Stromal cell of bone marrow (primary cell): ENCODE measurements at places on chromosomes 12 and 14.

DNA sequence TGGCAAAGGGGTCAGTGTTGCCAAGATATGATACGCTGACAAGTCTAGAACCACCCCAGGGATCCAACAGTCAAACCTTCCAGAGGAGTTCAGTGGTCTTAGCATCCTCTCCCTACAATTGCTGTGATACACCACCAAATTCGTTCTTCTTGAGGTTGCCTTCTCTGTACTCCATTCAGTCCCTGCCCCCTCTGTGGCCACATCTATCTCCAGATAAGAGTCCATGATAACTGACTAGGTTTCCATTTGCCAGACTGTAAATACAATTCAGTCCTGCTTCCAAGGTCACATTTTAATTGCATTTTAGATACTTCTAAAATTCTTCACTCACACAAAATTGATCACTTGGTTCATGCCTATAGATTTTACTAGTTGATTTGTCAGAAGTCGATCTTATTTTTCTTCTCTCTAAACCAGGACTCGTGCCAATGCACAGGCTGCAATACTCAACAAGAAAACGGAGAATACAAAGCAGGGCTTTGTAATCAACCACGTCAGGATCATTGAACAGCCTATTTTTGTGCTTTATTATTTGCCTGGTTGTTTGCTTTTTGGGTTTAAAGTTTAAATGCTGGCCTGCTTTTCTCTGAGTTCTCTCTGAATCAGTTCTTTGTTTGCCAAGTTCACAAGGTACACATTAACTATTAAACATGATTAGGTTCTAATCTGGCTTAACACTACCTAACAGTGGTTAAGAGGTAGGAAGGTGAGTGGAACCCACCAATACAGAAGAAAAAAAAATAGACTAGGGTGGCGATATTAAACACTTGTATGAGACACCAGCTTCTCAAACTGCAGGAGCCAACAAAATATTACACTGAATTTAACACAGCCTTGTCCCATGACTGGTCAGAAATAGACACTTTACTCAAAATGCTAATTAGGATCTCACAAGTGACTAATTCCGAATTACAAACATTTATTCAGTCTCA, 5.3 kb upstream of the TSPAN8 start:
- DNase-seq: no peak

GRCh38 chr14:35986219-35986573, 160.1 kb downstream of the BRMS1L start:
- DNase-seq: no peak

DNA sequence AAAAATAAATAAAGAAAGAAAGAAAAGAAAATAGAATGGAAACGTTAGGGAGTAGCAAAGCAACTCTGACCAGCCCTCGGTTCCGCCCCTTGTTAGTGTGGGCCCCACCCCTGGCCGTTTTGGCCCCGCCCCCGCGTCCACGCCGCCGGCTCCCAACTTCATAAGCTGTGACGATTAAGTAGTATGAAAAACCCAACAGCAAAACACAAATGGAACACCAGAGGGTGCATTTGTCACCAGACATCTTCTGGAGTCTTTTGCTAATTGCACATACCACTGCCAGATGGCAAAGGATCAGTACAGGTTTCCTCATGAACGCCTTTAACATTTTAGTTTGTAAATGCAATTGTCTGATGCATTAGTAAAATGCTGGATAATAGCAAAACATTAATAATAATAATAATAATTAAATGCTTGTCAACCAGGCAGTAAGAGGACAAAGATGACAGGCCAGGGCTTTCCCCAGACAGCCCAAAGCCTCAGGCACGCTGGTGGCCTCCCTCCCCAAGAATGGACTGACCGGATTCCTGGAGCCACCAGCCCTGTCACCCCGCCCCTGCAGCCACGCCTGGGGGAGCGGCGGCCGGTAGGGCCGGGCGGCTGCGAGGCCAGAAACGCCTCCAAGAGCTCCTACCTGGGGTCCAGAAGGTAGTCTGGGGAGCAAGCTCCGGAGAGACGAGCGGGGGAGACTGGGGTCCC, 23.6 kb downstream of the HSP90AA1 start:
- DNase-seq: peak; percentile 83

DNA sequence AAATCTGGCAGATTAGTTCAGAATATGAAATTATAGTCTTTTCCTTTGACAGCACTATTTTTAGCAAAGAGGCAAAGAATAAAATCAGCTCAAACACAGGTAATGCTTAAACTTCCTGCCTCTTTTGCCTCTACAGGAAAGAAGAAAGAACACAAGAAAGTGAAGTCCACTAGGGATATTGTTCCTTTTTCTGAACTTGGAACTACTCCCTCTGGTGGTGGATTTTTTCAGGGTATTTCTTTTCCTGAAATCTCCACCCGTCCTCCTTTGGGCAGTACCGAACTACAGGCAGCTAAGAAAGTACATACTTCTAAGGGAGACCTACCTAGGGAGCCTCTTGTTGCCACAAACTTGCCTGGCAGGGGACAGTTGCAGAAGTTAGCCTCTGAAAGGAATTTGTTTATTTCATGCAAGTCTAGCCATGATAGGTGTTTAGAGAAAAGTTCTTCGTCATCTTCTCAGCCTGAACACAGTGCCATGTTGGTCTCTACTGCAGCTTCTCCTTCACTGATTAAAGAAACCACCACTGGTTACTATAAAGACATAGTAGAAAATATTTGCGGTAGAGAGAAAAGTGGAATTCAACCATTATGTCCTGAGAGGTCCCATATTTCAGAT, 17.4 kb downstream of the TMPO start:
- no peak for DNase-seq

GRCh38 chr12:53452159-53453077, 516 bp downstream of the PCBP2 start:
- DNase-seq: peak; percentile 73

DNA sequence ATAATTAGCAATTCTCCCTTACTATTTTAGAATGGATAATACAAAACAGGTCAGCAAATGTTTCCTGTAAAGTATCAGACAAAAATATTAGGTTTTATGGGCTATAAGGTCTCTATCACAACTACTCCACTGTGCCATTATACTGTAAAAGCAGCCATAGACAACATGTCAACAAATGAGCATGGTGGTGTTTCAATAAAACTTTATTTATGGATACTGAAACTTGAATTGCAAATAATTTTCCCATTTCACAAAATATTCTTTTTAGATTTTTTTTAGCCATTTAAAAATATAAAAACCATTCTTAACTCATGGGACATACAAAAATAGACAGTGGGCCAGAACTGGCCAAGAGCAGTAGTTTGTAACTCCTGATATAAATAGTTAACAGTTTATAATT, 15.4 kb downstream of the RECQL start:
- DNase-seq: no peak

- no peak for DNase-seq
Measured at GRCh38 chr12:57759360-57759980, 4.6 kb downstream of the MARCHF9 start.

DNA sequence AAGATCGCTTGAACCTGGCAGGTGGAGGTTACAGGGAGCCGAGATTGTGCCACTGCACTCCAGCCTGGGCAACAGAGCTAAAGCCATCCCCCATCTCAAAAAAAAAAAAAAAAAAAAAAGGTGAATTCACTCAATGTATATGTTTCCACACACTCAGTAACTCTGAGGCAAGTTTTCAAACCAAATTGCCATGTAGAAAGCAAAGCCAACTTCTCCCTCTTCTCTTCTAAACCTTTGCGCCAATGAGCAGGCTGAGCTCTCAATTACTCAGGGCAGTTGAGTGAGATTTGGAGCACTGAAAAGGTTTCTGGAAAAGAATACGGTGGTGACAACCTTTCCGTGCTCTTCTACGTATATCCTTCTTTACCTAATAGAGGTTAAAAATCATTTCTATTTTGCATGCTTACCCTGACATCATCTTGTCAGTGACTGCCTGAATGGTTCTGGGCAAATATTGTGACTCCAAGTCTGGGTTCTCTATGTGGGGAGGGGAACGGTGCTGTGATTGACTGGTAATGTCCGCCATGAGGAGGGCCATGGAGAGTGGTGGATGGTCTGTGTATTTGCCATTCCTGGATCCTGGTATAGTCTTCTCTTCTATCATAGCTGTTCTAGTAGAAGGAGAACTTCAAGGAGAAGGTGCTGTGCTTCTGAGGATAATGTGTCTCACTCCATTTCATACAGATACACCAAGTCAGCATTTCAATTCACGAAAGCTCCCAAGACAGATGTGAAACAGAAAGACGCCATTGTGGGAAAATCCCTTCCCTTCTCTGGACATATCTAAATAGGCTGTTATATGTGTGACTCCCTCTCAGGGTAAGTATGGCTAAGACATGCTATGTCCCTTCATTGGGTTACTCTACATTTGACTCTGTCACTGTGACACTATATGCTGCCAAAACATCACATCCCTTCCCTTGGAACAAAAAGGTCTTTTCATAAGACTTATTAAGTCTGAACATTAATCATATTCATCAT, 46.2 kb upstream of the MED13L start:
- DNase-seq: no peak

GRCh38 chr12:107990325-107990724, 138.8 kb upstream of the WSCD2 start:
- no peak for DNase-seq

- no peak for DNase-seq
Measured at GRCh38 chr12:67202011-67202677, 67.0 kb upstream of the CAND1 start.

DNA sequence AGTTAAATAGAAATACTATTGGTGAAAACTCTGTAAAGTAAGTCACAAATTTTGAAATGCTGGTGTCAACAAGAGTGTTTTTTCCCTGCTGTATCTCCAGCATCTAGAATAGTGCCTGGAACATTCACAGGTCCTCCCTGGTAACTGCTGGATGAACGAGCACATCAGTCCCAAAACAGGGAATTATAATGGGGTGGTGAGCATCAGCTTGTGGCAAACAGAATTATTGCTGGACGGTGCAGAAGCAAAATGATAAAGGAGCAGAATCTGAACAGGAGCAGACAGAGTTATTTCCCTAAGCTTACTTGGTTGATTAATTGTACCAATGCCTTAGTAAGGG, 129.9 kb downstream of the GRIP1 start:
- no peak for DNase-seq

DNA sequence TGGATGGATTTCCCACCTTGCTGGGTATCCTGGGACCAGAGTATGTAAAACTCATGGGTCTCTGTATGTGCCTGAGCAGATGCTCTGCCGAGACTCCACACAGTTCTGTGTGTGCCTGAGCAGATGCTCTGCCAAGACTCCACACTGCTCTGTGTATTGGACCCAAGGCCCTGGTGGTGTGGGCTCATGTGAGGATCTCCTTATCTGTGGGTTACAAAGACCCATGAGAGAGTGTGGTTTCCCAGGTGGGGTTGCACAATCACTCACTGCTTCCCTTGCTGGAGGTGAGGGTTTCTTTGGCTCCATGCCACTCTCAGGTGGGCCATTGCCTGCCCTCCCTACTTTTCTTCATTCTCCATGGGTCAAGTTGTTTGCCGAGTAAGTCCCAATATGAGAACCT, 141.5 kb downstream of the TBC1D30 start:
- no peak for DNase-seq

GRCh38 chr14:77249286-77249685, 21.7 kb downstream of the NGB start:
- no peak for DNase-seq

- DNase-seq: no peak
Measured at GRCh38 chr12:116372815-116373214, 95.3 kb upstream of the MED13L start.

DNA sequence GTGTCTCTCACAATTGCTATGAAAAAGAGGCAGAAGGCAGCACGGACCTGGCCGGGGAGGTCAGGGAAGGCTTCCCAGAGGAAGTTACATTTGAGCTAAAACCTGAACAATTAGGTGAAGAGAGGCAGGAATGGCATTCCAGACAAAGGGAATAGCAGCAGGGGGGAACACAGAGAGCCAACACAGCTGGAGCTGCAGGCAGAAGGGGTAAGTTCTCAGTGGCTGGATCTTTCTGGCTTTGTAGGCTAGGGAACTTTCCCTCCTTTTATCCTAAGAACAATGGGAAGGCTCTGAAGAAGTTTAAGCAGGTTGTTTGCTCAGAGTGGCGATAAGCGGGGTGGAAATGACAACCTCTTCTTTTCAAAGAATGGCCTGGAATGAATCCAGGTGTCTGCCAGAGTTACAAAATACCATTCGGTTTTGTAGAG, 100.0 kb downstream of the PRIMA1 start:
- no peak for DNase-seq

- DNase-seq: no peak
Measured at GRCh38 chr14:20934148-20934762, 21.0 kb upstream of the RNASE2 start.

- DNase-seq: peak; percentile 100
Measured at GRCh38 chr12:110109037-110109836, 14.9 kb upstream of the IFT81 start.

- no peak for DNase-seq
Measured at GRCh38 chr12:25653487-25654175, 100.5 kb upstream of the LMNTD1 start.
